ENCODE measurements at places on chromosomes 3 and 15.

DNA sequence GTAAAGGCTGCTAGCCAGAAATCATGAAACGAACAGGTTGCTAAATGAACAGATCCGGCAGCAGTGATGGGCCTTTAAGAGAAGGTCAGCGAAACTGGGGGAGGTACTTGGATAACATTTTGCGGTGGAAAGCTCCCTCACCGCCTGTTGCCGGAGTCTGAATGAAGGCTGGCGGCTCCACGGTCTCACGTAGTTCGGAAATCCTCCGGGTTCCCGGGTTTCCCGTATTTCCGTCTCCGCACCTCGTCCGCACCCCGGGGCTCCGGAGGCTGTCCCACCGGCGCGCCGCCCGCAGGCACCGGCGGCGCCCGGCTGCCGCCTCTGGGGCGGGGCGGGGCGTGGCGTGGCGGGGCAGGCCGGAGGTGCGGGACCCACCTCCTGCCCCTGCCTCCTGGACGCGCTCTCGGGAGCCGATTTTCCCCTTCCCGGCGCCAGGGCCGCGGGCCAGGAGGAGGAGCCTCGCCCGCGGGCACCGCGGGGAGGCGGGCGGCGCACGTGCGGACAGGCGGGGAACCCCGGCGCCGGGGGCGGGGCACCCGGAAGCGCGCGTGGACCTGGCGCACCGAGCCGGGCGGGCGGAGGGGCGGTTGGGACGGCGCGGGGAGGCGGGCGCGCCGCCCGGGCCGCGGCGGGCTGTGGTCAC is at the start of gene ZDHHC23:
Gene ZDHHC23, plus strand, starts transcription at position 642 of the 643 bp plus-strand sequence. CDS start 790 bp downstream, outside the sequence.
- DNase-seq = peak; percentile 43

DNA sequence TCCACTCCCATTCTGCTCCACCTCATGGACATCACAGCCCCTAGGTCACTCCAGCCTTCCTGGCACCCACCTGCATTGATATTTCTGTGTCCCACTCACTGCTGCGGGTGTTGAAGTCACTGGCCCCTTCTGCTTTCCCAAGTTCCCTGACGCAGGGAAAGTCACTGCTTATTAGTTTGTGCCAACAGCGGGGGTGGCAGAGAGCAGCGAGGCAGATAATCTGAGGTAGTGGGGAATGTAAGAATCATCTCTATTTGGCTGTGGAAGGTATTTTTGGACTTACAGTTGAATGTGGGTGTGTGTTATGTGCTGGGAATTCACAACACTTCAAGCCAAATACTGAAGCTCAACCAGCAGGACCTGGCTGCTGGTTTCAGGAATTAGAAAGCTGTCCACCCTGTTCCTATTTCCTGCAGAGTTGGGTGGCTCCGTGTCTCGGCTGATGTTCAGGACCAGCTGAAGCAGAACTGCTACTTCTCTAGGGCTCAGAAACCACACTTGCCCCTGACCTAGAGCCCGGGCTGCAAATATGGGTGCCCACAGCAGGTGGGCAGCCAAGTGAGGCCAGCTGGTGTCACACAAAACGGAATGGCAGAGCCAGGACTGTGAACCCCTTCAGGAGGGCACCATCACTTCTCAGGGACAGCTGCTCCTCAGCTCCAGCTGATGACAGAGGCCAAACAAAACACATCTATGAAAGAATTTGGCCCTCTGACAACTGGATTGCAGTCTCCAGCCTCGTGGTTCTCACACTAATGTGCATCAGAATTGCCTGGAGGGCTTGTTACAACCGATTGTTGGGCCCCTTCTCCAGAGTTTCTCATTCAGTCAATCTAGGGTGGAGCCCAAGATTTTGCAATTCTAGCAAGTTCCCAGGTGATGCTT is 57.7 kb downstream of the SEMA5B start:
- no peak for DNase-seq

- no peak for DNase-seq
These were observed 53.0 kb upstream of the CORO2B start for GRCh38 chr15:68525815-68526214.

DNA sequence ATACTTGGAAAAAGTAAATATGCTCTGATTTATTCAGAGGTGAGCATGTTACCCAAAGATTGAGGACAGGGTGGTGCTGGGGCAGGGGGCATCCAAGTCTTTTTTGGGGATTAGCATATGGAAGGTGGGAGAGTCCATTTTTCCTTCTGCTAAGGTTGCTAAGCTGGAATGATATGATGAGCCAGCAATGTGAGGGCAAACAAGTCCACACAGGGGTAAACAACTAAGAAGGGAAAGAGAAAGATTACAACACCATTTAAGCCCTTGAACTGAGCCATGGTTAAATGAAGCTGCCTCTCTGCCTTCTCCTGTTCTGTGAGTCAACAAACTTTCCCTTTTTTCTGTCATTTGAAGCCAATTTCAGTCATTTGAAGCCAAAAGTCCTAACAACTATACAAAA is 89.0 kb downstream of the RPL22L1 start:
- no peak for DNase-seq

DNA sequence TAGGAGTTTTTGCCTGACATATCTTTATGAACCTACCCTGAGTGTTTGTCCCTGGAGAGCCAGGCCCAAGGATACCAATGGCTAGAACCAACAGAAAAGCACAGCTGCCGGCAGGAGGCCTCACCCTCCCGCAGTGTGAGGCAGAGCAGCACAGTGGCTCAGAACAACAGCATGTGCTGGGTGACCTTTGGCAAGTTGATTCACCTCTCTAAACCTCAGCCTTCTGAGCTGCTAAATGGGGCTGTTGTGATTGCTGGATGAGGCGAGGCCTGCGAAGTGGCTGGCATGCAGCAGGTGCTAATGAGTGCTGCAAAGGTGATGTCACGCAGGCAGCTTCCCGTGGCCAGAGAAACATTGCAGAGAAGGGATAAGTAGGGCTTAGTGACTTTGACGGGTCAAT is 23.3 kb downstream of the IDH2 start:
- DNase-seq = no peak

DNA sequence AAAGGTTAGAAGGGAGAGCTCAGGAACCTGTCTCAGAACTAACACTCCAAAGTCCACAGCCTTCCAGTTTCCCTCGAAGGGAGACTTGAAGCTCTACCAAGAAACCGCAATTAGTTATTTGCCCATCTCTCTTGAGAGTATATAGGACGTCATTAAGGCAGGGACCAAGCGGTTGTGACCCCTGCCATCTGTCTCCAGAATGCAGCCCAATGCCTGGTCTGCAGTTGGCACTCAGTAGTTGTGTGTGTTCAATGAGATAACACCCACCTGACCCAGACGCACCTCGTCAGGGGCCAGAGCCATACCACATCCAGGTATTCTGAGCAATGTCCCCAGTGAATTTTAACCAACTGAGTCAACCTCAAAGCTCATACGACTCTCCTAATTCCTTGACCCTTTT is 251.0 kb downstream of the VPS13C start:
- DNase-seq = no peak

- no peak for DNase-seq
These were observed 214.1 kb downstream of the SHQ1 start for GRCh38 chr3:72634128-72634527.
